Activated naive CD8-positive, alpha-beta T cell treated with anti-CD3 and anti-CD28 coated beads for 36 hours (primary cell): ENCODE measurements at places on chromosomes 13 and 19. TPM values are rescaled to one million over a fixed set of nuclear protein-coding genes. Genes with fewer than 3 reads are reported as not detected.

GRCh38 chr19:3544742-3545668 is 6.0 kb downstream of the TEKTIP1 start:
- DNase-seq, result peak; percentile 76
- no peak overlapping the region for H3K4me3 ChIP-seq

Gene OVOL3
- total RNA-seq, result not detected

Gene SLC17A7
- not detected for total RNA-seq

DNA sequence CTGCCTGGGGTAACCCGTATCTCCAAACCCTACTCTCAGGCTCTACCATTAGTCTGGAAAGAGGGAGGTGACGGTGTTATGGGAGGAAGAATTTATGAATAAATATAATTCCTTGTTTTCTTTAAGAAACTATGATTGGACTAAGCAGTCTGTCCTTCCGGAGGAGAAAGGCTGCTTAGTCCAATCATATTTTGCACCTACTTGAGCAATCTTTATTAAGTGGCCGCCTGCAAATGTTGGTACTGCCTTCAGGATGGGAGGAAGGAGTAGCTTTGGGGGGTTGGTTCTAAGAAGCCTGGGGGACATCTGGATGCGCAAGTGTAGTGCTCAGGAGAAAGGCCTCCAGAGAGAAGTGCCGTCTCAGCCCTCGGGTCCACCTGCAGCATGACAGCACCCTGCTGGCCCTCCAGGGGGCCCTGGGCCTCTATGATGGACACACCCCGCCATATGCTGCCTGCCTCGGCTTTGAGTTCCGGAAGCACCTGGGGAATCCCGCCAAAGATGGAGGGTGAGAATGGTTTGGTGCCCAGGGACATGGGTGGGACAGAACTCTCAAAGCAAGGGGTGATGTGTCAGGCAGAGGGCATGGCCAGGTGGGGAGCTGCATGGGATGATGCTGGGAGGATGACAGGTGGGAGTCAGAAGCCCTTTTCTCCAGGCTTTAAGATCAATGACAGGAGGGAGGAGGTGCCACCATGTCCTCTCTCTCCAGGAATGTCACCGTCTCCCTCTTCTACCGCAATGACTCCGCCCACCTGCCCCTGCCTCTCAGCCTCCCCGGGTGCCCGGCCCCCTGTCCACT is 4.1 kb downstream of the ACP4 start:
- H3K27ac ChIP-seq, result peak overlapping the region; percentile 82
- peak overlapping the region; percentile 16 for H3K4me3 ChIP-seq
- peaks cover 7% of the 10 kb centered on the region for H3K4me1 ChIP-seq

Gene ZNF846
- total RNA-seq, result 6.1 TPM

DNA sequence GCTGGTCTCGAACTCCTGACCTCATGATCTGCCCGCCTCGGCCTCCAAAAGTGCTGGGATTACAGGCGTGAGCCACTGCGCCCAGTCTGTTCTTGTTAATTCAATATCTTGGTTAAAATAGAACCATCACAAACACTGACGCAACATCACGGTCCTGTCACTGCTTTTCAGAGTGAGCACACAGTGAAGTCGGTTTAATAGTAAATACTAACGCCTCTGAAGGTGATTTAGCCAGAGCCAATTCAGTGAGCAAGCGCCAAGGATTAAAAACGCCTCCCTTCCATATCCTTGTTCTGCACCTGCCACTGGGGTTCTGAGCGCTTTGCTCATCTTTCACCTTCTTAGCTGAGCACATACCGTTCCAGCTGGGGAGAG is 30.3 kb downstream of the LAMP1 start:
- H3K27me3 ChIP-seq, result no peaks in the 10 kb centered on the region
- no peak overlapping the region for H3K27ac ChIP-seq
- H3K4me1 ChIP-seq, result peaks cover 3% of the 10 kb centered on the region

DNA sequence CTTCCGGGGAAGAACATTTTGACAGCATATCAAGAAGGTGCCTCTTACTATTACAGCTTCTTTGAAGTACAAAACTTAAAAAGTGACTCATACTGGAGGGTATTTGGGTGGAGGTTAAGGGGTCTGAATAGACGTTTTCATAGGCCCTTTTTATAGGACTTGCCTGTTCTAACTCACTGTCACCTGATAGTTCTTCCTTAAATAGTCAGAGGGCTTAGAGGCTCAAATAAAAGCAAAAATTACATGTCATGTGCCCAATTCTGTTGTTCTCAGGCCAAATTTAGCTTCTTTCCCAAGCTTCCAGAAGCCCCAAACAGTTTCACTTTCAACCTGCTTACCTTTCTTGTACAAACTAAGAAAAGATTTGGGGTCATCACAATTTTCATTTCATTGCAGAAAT is 16.1 kb upstream of the SLC46A3 start:
- no peak for DNase-seq
- H3K36me3 ChIP-seq, result no peaks in the 10 kb centered on the region
- no peaks in the 10 kb centered on the region for H3K4me1 ChIP-seq

GRCh38 chr13:23462815-23463559 is 29.5 kb upstream of the SACS start:
- no peak for DNase-seq
- no peak overlapping the region for H3K27ac ChIP-seq
- H3K27me3 ChIP-seq, result peaks cover 3% of the 10 kb centered on the region
- no peak overlapping the region for H3K4me3 ChIP-seq
- H3K36me3 ChIP-seq, result no peaks in the 10 kb centered on the region

- peaks cover 2% of the 10 kb centered on the region for H3K36me3 ChIP-seq
- no peaks in the 10 kb centered on the region for H3K27me3 ChIP-seq
- peaks cover 12% of the 10 kb centered on the region for H3K4me1 ChIP-seq
- no peak overlapping the region for H3K27ac ChIP-seq
- DNase-seq, result no peak
- no peak overlapping the region for H3K4me3 ChIP-seq
These were observed 36.4 kb downstream of the EPS15L1 start for GRCh38 chr19:16435238-16435917.

Gene PPFIA3
- 4.3 TPM for total RNA-seq

Gene TMEM221
- total RNA-seq, result not detected

GRCh38 chr13:34256236-34256635 is 438.3 kb downstream of the RFC3 start:
- no peak overlapping the region for H3K27ac ChIP-seq
- H3K4me3 ChIP-seq, result no peak overlapping the region
- H3K4me1 ChIP-seq, result no peaks in the 10 kb centered on the region
- H3K27me3 ChIP-seq, result no peaks in the 10 kb centered on the region
- no peak for DNase-seq

Gene ZNF738
- total RNA-seq, result 9.2 TPM

DNA sequence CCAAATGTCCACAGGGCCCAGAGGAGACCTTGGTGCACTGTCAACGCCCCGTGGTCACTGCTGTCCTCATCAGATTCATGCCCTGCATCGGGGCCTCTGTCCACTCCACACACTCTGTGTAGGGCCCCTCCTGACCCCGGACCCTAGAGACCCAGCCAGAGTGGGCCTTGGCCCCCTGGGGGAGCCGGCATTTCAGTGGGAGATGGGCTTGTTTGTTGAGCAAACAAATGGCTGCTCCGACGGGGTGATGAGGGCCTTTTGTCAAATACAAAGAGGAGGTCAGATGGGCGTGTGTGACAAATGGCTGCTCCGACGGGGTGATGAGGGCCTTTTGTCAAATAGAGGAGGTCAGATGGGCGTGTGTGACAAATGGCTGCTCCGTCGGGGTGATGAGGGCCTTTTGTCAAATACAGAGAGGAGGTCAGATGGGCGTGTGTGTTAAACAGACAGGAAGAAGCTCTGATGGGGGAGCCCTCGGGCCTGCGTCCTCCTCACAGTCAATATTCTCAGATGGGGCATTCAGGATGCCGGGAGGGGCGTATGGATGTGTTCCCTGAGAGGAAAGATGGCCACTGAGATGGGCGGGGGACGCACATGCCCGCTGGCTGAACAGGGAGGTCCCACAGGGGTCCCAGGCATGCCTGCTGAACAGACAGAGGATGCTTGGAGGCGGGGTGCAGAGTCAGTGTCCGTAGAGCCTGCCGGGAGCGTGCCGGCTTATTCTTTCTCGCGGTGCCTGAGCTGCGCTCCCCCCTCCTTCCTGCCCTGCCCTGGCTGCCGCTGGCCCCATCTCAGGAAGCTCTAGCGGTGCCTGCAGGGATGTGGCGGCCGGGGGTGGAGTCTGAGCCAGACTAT is 36.3 kb downstream of the SMIM24 start:
- H3K27me3 ChIP-seq, result no peaks in the 10 kb centered on the region
- no peaks in the 10 kb centered on the region for H3K4me1 ChIP-seq
- no peak overlapping the region for H3K4me3 ChIP-seq
- DNase-seq, result no peak
- no peak overlapping the region for H3K27ac ChIP-seq

Gene ZFR2
- 0.54 TPM for total RNA-seq

DNA sequence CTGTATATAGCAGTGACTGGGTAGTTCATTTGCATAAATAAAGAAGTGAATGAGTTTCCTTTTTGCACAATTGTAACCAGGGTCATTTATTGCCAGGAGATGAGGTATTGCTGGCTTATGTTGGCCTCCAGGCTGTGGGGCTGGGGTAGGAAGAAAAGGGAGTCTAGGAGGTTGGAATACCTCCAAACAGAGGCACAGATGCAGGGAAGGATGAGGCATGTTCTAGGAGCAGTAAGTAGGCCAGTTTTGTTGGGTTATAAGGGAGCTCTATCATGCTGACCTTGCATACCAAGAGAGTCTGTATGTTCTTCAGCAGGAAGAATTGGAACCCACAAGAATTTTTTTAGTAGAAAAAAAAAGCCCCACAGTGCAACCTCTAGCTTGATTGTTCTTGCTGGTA is 17.2 kb upstream of the CYSLTR2 start:
- H3K36me3 ChIP-seq, result peaks cover 1% of the 10 kb centered on the region
- H3K4me3 ChIP-seq, result no peak overlapping the region
- DNase-seq, result no peak
- no peaks in the 10 kb centered on the region for H3K27me3 ChIP-seq
- no peaks in the 10 kb centered on the region for H3K4me1 ChIP-seq
- H3K27ac ChIP-seq, result no peak overlapping the region

GRCh38 chr13:44400736-44401135 is 27.1 kb downstream of the SERP2 start:
- H3K27ac ChIP-seq, result no peak overlapping the region
- no peak for DNase-seq
- no peaks in the 10 kb centered on the region for H3K36me3 ChIP-seq
- H3K27me3 ChIP-seq, result no peaks in the 10 kb centered on the region
- no peaks in the 10 kb centered on the region for H3K4me1 ChIP-seq

DNA sequence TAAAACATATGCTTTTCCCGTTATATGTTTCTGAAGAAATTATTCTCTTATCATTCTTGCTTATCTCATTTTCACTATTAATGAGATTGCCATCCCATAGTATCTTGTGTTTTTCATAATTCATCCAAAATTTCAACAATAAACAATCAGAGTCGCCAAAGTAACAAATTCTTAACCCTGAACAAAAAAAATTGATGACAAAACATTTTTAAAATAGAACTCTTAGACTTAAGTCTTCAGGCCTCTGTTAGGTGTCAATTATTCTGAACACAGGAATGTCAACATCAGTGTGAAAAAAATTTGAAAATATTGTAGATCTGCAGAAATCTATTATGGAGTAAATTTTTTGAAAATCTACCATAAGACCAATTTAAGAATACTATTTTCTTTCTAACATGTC is 37.4 kb downstream of the NEK5 start:
- no peaks in the 10 kb centered on the region for H3K4me1 ChIP-seq
- DNase-seq, result no peak
- peaks cover 6% of the 10 kb centered on the region for H3K27me3 ChIP-seq
- H3K36me3 ChIP-seq, result no peaks in the 10 kb centered on the region
- no peak overlapping the region for H3K27ac ChIP-seq
- no peak overlapping the region for H3K4me3 ChIP-seq

Gene ZNF470
- total RNA-seq, result 4.3 TPM

DNA sequence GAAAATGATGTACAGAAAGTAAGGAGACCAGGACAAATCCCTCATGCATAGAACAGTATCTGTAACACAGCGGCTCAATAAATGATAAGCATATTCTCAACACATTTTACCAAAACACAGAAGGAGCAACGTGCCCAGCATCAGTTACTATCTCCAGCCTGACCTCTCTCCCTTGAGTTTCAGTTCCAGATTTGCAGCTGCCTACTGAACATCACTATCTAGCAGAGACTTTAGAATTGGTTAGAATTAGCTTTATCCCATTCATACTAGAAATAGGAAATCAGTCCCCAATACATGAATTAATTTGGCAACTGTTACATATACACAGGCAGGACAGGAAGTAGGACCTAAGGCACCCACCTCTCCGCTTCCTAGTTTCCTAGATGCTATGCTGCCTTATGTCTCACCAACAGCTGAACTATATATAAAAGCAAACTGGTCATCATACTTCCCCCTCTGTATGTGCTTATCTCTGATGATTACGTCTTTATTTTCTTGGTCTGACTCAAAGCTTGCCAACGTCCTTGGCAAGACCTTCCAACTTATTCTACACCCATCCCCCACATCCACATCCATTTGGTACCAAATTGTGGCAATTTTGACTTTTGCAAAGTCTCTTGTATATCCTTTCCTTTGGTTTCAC is 61.1 kb downstream of the SACS start:
- no peaks in the 10 kb centered on the region for H3K27me3 ChIP-seq
- H3K27ac ChIP-seq, result no peak overlapping the region
- H3K4me1 ChIP-seq, result peaks cover 34% of the 10 kb centered on the region
- peaks cover 50% of the 10 kb centered on the region for H3K36me3 ChIP-seq

- H3K27ac ChIP-seq, result peak overlapping the region; percentile 88
- H3K4me1 ChIP-seq, result peaks cover 84% of the 10 kb centered on the region
- H3K36me3 ChIP-seq, result peaks cover 35% of the 10 kb centered on the region
- H3K4me3 ChIP-seq, result no peak overlapping the region
- no peaks in the 10 kb centered on the region for H3K27me3 ChIP-seq
- peak; percentile 51 for DNase-seq
These were observed 95.7 kb downstream of the STK24 start for GRCh38 chr13:98480915-98481877.

DNA sequence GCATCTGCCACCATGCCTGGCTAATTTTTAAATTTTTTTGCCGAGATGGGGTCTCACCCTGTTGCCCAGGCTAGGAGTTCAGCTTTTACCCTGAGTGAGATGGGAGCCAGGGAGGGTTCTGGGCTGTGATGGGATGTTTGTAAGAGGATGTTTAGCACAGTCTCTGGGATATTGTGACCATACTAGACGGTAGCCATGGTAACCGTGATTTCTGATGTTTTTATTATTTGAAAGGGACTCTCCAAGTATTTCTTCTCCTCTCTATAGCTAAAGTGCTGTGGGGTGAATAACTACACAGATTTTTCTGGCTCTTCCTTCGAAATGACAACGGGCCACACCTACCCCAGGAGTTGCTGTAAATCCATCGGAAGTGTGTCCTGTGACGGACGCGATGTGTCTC is 10.4 kb downstream of the TSPAN16 start:
- no peaks in the 10 kb centered on the region for H3K4me1 ChIP-seq
- DNase-seq, result no peak
- peaks cover 8% of the 10 kb centered on the region for H3K27me3 ChIP-seq
- H3K4me3 ChIP-seq, result no peak overlapping the region
- H3K27ac ChIP-seq, result no peak overlapping the region

- H3K4me1 ChIP-seq, result peaks cover 71% of the 10 kb centered on the region
- peak overlapping the region; percentile 41 for H3K4me3 ChIP-seq
- peak overlapping the region; percentile 88 for H3K27ac ChIP-seq
- peaks cover 73% of the 10 kb centered on the region for H3K36me3 ChIP-seq
- peak; percentile 29 for DNase-seq
- H3K27me3 ChIP-seq, result peaks cover 4% of the 10 kb centered on the region
These were observed 8.1 kb downstream of the RPS9 start for GRCh38 chr19:54208784-54209057.
